ENCODE measurements at places on chromosomes 2 and 18.

GRCh38 chr18:64131314-64131713 is 17.6 kb downstream of the LINC00305 start:
- no peak for DNase-seq

DNA sequence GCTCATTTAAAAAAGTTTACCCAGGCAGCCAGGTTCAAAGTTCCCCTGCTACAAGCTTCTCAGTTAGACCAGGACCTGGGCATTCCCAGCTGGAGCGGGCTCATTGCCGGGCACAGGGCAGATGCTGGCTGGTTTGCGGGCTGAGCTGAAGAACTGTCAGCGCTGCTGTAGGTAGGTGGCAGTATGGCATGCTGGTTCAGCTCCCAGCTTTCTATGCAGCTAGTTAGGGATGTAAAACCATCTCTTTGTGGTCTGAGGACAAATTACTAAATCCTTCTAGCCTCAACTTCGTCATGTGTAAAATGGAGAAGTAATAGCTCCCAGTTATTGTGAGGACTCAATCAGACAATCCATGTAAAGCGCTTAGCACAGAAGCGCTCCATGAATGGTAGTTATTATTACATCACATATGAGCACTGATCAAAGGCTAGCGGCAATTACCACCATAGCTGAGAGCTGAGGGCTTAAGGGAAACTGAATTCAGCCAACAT is 2.4 kb upstream of the LDLRAD4 start:
- DNase-seq, result peak; percentile 20

DNA sequence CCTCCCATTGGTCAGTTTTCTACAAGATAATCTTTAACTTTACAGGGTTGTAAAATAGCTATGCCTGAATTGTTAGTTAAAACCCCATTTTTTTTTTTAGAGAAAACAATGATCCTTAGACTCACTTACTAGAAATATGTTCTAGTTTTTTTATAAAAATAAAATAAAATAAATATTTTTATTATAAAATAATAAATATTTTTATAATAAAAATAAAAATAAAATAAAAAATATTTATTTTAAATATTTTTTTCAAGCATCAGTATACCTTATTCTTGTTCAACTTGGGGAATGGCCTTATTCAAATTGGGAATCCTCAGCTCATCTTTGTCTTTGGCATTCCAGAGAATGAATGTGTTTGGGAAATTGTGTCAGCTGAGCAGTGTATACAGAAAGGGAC is 20.8 kb upstream of the IL1RL1 start:
- DNase-seq, result no peak

- no peak for DNase-seq
Observed at GRCh38 chr2:84393829-84394228, 65.3 kb downstream of the SUCLG1 start.

- DNase-seq, result no peak
Observed at GRCh38 chr18:36947820-36948348, 119.0 kb downstream of the KIAA1328 start.

DNA sequence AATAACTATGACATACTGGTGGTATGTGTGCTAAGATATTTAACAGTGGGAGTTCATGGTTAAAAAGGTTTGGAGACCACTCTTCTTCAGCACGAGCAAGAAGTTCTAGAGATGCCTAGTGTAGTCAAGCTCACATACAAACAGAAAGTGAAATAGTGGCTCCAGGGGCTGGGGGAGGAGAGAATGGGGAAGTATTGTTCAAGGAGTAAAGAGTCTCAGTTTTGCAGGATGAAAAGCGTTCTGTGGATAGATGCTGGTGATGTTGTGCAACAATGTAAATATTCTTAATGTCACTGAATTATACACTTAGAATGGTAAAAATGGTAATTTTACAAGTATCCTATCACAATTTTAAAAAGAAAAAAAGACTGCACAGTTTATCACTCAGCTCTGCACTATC is 29.0 kb upstream of the EPAS1 start:
- DNase-seq, result no peak

DNA sequence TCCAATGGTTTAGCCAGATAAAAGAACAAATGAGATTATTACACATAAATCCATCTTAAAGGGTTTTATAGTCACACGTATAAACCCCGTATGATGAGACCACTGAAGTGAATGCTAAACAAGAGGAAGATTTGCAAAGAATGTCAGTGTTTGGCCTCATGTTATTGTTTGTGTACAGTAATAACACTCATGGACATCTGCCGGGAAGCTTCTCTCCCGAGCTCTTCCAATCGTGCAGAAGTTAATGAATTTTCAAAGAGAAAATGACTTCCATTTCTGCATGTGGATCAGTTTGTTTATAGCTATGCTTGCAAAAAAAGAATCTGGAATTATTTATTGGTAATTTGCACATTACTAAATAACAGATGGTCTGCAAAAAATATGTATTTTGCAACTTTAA is 88.5 kb upstream of the APCDD1 start:
- no peak for DNase-seq

DNA sequence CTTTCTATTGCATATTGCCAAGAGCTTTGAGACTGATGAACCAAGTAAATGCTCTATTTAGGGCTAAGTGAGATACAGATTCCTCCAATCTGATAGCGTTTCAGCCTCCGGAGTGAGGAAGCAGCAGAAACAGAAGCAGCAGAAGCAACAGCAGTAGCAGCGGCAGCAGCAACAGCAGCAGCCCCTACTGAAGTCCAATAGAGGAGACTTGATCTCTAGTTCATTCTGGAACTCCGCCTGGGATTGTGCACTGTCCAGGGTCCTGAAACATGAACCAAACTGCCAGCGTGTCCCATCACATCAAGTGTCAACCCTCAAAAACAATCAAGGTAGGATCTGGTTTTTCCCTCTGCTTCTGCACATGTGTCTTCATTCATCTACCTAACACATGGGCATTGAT is at the start of gene DPP10:
Gene DPP10 (plus strand): TSS at position 132 of the 400 bp plus-strand sequence.
- DNase-seq, result no peak

DNA sequence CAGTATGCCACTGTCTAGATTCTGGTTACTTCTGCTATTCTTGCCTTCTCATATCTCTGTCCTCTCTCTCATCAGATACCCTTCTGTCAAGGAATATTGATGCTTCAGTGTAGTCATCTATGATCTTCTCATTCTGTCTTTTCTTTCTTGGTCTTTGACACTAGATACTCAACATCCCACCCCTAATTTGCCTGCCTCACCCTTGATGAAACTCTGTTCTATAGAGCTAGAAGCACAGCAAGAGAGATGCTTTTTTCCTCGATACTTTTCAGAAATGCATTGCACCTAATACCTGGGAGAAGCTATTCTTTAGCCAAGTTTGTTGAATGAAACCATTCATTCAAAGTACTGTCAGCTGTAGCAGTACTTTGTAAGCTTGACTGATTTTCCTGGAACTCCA is 9.5 kb downstream of the SEPTIN2 start:
- no peak for DNase-seq

- no peak for DNase-seq
Observed at GRCh38 chr2:26786207-26787028, 562 bp downstream of the CENPA start.

GRCh38 chr2:230899287-230899686 is 25.8 kb downstream of the GPR55 start:
- DNase-seq, result no peak

DNA sequence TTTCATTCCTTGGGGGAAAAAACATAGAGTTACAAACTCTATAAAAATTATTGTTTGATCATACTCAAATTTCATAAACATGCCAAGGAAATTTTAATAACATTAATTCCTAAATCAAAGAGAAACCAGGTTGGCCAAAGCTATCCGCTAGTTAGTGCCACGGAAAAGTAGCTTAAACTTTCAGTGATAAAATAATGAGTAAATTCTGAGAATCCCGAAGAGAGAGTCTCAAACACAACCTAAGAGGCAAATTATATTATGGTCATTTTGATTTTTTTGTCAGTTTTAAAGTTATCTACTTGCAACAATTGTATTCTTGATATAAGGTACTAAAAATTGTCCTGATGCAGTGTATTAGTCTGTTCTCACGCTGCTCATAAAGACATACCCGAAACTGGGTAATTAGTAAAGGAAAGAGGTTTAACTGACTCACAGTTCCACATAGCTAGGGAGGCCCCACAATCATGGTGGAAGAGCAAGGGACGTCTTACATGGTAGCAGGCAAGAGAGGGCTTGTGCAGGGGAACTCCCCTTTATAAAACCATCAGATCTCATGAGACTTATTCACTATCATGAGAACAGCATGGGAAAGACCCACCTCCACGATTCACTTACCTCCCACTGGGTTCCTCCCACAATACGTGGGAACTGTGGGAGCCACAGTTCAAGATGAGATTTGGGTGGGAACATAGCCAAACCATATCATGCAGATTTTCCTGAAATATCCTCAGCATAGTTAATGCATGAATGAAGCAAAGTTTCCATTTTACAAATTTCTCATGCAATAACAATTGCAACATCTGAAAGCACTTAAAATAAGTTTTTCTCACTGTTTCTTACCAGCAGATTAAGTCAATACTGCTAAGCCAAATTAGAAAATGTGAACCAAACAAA is 205.9 kb upstream of the STK17B start:
- DNase-seq, result no peak

GRCh38 chr18:59172664-59173249 is 33.1 kb downstream of the SEC11C start:
- no peak for DNase-seq

Data from activated T-helper 1 cell treated with anti-CD3 and anti-CD28 coated beads, Interleukin-2, amount 50 U/mL, for 16 hours (primary cell).